ENCODE measurements at places on chromosomes 3 and 15. TPM values are rescaled to one million over a fixed set of nuclear protein-coding genes. Genes with fewer than 3 reads are reported as not detected.

ZNF501 gene
- total RNA-seq: 3.1 TPM

PML gene
- 27.8 TPM for total RNA-seq

HESX1 gene
- total RNA-seq: not detected

DNA sequence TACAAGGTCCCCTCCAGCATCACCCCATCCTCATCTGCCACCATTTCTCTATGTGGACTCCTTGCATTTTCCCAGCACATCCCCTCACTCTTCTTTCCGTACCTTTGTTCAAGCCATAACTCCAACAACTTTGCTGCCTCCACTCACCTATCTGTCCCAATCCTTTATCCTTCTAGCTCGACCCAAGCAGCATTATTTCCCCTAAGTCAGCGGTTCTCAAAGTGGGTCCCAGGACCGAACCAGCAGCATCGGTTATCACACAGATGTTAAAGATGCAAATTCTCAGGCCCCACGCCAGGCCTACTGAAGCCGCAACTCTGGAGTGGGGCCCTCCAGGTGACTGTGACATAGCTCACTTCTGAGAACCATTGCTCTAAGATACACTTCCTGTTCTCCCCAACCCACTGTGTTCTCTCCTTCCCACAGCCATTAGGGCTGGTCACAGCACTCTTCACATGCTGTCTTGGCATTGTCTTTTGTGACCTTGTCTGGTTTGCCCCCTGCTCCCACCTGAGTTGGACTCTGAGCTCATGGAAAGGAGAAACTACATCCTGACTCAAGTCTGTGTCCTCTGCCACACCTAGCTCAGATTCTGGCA, 56.2 kb downstream of the AAGAB start:
- peaks cover 11% of the 10 kb centered on the region for H3K4me1 ChIP-seq
- no peaks in the 10 kb centered on the region for H3K36me3 ChIP-seq
- no peaks in the 10 kb centered on the region for H3K27me3 ChIP-seq
- H3K4me3 ChIP-seq: no peak overlapping the region

DNA sequence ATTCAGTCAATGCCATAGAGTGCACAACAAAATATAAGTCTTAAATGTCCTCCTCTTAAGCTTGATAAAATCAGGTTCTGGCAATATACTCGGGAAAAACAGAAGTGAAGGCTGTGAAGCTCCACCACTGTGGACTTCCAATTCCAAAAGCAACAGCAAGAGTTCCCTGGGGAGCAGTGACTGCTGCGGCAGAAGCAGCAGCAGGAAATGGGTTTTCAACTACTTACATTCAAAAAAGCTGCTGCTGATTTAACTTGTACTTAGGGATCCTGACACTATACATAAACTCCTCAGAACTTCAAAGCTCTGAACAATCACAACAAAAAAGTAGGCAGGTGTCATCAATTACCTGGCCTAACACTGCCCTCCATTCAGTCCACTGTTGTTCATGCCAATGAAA, 4.7 kb downstream of the CEP152 start:
- DNase-seq: no peak
- no peaks in the 10 kb centered on the region for H3K27me3 ChIP-seq
- H3K27ac ChIP-seq: no peak overlapping the region
- H3K36me3 ChIP-seq: no peaks in the 10 kb centered on the region
- no peak overlapping the region for H3K4me3 ChIP-seq

All from body of pancreas (tissue), 4 donors.